Ascending aorta (tissue), 2 donors: ENCODE measurements at places on chromosomes 4 and X. TPM values are rescaled to one million over a fixed set of nuclear protein-coding genes. Genes with fewer than 3 reads are reported as not detected.

TBC1D9 gene
- total RNA-seq, result 25.5 TPM

CCDC160 gene
- not detected for total RNA-seq

PORCN gene
- 6.2 TPM for total RNA-seq

YIPF7 gene
- not detected for total RNA-seq

RASL11B gene
- total RNA-seq, result not detected

IL13RA1 gene
- total RNA-seq, result 29.6 TPM

OTC gene
- 0.32 TPM for total RNA-seq

RAB40A gene
- total RNA-seq, result 1.5 TPM

SOWAHD gene
- not detected for total RNA-seq

WDFY3 gene
- 30.2 TPM for total RNA-seq

DNA sequence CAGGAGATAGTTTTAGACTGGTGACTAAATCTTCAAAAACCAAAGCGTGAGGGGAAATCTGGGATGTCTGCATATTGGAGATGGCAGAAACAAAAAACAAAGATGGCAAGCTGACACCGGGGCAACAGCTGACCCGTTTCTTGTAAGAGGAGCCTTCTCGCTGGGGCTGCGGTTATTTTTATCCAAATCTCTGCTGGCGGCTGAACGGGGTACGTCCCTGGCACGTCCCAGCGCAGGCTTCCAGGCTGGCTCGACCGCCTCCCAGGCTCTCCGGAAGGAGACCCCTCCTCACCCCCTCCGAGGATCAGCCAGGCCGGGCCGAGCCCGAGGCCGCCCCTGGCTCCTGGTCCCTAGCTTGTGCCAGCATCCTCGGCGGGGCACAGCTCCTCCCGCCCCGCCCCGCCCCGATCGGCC is 403 bp downstream of the SGCB start:
- DNase-seq, result no peak

- no peak for DNase-seq
Observed at GRCh38 chr4:174640146-174640545, 117.9 kb upstream of the HPGD start.

DNA sequence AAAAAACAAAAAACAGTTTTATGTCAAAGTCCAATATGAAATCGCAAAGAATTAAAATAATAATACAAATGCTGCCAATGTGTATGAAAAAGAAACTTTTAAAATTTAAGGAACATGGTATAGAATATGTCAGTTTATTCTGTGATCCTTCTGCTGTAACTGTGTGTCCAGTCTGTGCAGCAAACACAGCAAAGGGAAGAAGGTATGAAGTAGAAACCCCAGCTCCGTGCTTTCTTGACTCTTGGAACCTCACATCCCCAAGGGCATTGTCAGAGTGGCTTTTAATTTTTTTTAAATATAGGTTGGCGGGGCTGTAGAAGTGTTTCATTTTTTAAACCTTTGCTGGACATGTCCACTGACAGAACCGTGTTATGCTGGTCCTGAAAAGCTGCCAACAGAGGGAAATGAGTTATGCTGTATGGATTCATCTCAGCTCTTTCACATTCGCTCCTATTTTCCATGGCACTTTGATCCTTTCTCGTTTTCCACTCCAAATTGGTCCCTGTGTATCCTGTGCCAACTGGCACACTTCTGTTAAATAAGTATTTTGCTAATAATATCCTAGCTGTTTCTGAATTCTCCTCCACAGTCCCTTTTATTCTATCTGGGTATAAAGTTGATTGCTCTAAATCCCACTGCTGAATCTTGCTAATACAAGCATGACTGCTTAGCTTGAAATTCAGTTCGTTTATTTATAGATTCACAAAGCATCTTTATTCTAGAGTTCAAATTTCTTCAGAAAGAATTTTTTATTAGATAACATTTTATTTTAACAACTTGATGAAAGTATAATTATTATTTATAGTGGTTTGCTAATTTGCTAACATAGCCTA is 127.0 kb upstream of the DDIT4L start:
- no peak for DNase-seq

DNA sequence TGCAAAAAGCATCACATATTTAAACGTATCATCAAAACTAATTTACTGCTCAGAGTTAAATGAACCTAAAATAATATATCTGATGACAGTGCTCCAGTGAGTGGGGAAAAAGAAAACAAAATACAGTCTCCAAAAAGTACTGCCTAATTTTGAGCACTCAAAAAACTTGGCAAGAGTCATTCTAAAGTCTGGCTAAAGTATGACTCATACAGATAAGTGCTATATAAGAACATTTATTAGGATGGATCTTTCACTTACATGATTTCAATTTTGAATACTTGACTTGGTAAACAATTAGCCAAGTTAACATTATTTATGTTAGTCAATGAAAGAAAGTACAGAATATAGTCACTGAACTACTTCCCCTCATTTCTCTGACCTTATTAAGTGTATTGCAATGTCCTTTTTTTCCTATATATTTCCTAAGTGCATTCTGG is 27.2 kb downstream of the FBXO8 start:
- no peak for DNase-seq

GRCh38 chr4:25406081-25406692 is 29.1 kb downstream of the ANAPC4 start:
- DNase-seq, result no peak

DNA sequence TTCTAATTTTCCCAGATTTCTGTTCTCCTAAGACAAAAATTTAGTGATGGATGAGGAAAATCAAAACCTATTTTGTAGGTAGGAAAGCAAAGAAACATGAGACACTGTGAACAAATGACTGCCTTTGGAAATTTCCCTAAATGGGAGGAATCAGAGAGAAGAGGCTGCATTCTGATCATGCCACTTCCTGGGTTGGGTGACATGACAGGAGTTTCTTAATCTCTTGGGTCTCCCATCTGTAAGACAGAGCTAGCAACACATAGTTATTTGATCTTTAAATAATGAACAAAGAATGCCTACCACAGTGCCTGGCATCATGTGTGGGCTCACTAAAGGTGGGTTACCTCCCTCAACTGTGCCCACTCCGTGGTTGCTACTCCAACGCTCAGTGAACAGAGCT is 57.1 kb downstream of the CCDC149 start:
- DNase-seq, result no peak

DNA sequence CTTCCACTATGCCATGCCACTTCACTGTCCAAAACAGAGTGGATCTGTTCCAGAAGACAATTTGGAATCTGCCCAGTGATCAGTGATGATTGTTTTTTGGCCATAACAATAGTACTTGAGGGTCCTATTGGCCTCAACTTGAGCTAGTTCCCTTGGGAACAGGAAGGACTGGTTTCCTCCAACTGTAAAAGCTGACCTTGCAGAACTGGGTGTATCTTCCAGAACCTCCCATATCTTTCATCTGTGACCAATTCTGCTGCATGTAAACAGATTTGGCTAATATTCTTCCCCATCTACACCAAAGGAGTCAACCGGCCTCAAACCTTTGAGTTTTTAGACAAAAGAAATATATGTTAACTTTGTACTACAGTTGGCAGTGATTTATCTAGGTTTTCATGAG is 165.1 kb upstream of the TRPC5 start:
- no peak for DNase-seq

DNA sequence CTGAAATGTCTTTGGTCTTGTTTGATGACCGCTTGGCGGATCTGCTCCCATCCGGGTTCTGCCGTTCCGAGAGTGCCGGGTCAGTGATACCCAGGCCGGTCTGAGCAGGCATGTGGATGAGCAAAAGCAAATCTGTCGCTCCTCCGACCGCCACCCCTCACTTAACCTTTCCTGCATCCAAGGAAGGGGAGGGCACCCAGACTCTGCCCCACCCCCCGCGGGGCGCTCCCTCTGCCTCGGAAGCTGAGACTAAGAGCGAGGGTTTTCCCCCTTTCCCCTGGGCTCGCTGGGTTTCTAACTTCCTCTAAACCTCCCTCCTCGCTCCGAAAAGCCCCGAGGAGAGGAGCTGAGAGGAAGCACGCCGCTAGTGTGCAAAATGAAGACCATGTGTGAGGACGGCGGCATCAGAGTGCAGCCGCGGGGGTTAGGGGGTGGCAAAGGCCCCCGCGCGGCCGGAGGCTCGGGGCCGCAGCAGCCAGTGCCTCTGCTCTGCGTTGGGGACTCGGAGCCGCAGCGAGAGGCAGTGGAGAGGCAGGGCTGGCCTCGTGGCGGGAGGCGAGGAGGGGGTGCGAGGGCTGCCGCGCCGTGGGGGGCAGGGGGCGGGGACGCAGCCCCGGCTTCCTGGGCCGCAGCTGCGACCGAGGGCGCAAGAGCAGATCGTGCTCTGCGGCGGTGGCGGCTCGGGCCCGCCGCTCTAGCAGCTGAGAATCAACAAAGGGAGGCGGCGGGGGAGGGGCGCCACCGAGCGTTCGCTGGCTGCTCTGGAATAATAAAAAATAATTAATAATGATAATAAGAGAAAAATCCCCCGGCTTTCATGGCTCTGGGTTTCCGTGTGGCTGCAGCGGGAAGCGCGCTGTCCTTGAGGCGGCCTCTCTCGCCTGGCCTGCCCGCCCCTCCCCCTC is 55.8 kb upstream of the BCOR start:
- DNase-seq, result no peak

GRCh38 chr4:156575430-156576073 is 396.0 kb downstream of the PDGFC start:
- no peak for DNase-seq

- DNase-seq, result no peak
Observed at GRCh38 chrX:24110069-24110468, 39.5 kb upstream of the ZFX start.

DNA sequence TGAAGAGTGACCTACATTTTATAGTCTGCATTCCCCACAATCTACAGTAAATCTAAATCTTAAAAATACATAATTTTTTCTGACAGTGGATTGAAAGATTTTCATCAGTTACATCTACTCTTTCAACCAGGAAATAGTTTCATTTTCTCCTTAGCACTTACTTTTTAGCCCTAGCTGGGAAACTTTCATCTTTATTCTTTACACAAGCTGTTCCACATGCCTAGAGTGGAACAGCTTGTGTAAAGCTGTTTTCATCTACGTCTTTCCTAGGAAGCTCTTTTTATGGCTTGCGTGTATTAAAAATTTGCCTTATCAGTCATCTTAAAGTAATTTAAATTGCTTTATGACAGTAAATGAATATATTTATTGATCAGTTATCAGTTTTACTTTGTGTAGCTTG is 40.5 kb downstream of the RBPJ start:
- DNase-seq, result no peak

DNA sequence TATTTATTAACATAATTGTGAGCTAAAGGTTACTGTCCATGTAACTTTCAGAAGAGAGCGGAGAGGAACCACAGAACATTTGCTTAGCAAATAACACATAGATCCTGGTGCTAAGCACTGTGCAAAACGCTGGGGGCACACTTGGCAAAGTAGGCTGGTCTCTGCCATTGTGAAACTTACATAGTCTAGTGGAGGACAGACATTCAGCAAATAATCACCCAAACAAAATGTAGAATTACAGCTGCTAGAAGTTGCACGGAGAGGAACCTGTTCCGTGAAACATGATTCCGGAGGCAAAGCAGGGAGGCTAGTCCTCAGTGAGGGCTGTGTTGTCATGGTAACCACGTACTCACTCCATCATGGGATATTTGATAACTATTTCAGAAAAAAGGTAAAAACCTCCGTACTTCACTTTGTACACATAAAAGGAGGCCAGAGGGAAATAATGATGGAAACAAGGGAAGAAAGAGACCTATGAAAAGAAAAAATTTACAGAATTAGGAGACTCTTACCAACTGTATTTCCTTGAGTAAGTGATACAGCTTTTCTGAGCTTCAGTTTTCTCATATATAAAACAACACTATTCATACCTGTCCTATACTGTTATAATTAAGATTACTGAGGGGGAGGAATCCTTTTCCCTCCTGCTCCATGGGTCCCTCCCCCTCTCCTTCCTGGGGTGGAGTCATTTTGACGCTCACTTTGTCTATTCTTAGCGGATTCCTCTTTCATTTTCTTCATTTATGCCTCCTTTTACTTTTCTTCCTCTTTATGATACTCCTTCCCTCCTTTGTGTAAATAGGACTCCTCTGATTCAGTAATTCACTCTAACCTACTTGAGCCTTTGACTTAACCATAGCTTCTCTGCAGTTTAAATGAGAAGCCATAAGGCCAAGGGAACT is 825 bp upstream of the RASGEF1B start:
- peak; percentile 68 for DNase-seq

DNA sequence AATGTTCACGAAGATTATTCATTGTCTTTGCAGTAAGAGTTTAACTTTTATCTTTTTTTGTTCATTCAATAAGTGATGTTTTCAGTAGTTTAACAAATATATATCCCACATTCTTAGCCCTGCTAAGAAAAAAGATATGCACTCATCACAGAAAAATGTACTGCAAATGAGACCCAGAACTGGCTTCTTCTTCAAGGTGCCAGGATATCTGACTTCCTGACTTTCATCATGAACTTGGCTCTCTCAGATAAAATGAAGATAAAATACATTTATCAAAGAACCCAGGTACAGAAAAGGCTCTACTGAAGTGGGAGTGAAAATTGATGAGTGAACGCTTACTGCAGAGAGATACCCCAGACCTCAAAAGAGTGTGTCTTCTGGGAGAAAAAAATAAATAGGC is 177.8 kb upstream of the DKK2 start:
- no peak for DNase-seq

DNA sequence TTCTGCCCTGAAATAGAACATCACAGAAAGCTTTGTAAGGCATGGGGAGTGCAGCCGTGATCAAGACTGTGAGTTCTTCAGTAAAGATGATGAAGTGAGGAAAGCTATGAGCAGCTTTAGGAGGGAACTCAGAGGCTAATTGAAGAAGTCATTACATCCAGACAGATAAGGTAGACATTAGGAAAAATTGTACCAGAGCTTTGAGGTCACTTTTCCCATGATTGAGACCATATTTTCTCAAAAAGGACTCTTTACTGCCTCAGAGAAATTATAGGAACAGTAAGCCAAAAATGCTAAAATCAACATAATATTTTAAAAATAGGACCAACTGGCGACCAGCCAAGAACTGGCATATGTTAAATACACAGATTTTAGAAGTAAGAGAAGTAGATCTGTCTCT is 11.2 kb downstream of the CHST7 start:
- no peak for DNase-seq

DNA sequence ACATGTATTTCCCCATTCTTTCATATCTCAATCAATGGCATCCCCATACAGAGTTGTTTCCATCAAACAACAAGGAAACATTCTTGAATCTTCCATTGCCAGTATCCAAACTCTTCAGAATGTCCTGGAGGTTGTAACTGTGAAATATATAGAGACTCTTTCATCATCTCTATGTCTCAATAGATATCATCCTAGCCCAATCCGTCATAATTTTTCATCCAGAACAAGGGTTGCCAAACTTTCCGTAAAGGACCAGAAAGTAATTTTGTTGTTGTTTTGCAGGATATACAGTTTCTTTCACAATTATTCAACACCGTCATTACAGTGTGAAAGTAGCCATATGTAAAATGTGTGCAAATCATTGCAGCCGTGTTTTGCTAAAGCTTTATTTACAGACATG is 15.2 kb upstream of the CXCL6 start:
- DNase-seq, result no peak

GRCh38 chr4:16052939-16053338 is 30.9 kb downstream of the PROM1 start:
- no peak for DNase-seq

DNA sequence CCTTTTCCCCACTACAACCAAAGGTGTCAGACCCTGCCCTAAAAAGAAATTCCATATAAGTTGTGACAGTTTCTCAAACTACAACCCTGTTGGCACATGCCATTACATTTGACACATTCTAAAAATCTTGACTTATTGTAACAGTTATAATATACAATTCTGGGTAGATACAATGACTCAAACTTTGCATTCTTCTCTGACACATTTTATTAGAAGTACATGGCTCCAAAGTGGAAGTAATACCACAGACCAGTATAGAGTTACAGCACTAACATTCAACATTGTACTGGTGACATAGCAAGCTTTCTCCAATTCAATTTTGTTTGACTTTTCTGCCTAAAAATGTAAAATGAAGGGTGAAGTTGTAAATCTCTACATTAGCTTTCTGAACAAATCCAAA is 196.6 kb upstream of the ETNPPL start:
- no peak for DNase-seq
